Lower lobe of right lung (tissue), 2 donors: ENCODE measurements at places on chromosomes 5 and 9. TPM values are rescaled to one million over a fixed set of nuclear protein-coding genes. Genes with fewer than 3 reads are reported as not detected.
A peak's percentile ranks its signal among the peaks of the same experiment; 100 is the strongest.

Gene PCDHGA8
- total RNA-seq: 1.5 TPM

Gene SPINK6
- not detected for total RNA-seq

Gene CCDC69
- 79.0 TPM for total RNA-seq

Gene GFM2
- total RNA-seq: 19.8 TPM

Gene ADAMTSL1
- 3.7 TPM for total RNA-seq

Gene SPINK1
- total RNA-seq: not detected

Gene PCDHGC5
- 1.8 TPM for total RNA-seq

DNA sequence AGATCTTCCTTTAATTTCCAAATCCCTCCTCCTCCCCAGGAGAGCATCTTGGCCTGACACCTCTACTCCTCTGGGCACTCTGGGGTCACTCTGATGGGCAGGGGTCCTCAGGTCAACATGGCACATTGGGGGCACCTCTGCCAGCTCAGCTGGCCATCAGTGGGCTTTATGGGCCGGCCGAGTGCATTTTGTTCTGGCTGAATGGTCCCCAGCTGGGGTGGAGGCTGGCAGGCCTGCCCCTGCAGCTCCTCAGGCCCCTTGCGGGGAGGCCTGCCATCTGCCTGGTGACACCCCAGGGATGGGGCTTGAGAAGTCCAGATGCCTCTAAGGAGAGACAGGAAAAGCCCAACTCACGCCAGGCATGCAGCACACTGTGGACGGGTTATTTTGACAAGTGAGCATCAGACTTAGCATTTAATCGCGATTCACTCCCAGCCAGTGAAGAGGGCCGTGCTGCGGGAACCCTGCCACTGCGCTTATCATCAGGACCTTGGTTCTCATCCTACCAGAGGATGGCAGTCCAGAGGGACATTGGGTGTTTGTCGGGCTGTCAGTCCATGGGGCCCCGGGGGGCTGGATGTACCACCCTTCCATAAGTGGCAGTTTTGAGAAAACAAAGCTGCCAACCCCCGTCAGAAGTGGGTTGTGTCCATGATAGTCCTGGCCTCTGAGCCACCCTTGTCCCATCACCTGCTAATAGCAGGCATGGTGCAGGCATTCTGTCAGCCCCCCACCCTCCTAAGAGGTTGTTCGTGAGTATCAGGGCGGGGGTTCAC, 21.7 kb downstream of the PHF2 start:
- no peak for DNase-seq

GRCh38 chr5:14936588-14936987, 65.0 kb upstream of the ANKH start:
- no peak for DNase-seq

GRCh38 chr5:142915813-142916424, 145.7 kb downstream of the ARHGAP26 start:
- DNase-seq: no peak

- DNase-seq: no peak
Measured at GRCh38 chr5:57986761-57987341, 473.0 kb downstream of the PLK2 start.

DNA sequence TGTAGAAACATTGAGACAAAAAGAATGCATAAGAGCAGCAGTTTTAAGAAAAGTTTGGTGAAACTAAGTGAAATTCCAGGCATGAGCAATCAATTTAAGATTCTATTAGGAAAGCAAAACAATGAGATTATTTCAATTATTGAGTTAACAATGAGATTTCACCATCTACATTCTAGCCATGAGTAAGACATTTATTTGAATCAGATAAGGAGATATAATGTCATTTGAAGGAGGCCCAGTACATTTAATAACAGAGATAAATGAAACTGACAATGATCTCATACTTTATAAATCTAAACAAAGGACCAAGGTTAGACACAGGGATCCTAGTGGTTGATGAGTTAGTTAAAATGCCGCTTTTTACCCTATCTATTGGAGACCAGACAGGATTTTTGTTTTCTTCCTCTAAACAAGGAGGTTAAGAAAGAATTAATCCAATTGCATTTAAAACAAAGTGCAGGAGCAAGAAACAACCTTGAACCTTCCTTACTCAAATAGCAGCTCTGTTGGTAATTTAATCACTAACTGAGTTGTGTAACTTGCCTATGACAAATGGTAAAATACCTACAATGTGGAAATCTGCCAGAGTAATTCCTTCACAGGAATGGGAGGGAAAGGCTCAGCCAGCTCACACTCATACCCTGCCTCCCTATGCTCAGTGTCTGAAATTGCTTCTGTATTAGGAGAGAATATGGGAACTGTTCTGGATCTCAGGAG, 103.5 kb upstream of the NR3C1 start:
- no peak for DNase-seq

- no peak for DNase-seq
Measured at GRCh38 chr9:131709771-131710431, 30.0 kb downstream of the RAPGEF1 start.

- DNase-seq: no peak
Measured at GRCh38 chr5:44275908-44276307, 113.3 kb downstream of the FGF10 start.

DNA sequence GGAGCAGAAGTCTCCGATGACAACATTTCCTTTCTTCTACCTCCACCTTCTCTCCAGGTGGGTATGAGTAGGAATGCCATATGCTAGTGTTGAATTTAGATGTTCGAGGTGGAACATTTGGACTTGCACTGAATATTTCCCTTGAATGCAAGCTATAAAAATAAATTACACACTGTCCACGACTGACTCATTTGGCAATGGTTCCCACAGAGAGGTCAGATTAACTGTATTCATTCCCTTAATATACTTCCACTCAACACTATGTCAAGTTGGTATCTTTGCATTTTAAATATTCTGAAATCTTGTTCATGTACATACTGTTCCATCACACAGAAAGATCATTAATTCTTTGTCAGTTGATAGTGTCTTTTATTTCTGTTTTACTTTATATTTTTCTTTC, 222.6 kb upstream of the PIK3R1 start:
- no peak for DNase-seq

DNA sequence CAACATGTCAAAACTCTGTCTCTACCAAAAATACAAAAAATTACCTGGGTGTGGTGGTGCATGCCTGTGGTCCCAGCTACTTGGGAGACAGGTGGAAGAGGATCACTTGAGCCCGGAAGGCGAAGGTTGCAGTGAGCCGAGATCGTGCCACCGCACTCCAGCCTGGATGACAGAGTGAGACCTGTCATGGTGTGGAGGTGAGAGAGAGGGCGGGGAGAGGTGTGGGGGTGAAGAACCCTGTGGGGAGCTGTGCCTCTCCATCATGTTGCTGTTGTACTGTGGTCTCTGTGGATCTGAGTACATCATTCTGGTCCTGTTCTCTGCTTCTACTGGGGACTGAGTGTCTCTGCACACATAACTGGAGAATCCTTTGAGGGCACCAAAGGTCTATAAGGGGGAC, 11.3 kb upstream of the SLC34A1 start:
- DNase-seq: no peak

DNA sequence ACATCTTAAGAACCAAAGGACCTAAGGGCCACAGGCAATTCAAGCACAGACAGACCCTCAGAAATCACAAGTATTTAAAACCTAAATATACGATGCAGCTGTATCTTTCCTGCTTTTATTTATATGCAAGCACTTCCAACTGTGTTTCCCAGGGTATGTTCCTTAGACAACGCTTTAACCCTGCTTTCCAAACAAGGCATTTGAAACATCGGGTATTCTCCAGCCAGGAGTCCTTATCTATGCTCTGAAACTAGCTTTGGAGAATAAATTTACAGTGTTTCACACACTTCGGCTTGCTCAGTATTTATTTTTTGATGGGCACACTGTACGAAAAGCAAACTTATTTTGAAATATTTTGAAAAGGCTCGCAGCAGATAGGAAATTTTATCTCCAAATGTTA, 13.5 kb downstream of the NR6A1 start:
- no peak for DNase-seq

- peak; percentile 92 for DNase-seq
Measured at GRCh38 chr9:129776938-129777768, 24.3 kb upstream of the PTGES start.

DNA sequence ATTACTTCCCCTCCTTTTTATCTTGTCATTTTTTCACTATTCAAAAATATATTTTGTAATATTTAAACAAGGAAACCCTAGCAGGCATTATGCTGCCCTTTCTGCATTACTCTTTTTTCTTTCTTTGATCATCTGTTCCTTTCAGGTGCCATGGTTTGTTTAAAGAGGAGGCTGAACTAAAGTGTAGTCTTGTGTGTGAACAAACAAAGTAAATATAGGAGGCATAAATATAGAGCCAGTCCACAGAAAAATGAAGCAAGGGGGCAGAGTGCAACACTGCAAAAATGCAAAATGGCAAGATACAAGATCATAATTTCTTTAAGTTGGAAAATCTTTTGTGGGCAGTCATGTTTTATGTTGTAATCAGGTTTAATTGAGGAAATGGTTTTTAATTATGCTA, 947.3 kb upstream of the COX7C start:
- DNase-seq: no peak

GRCh38 chr5:66565878-66566277, 30.3 kb upstream of the MAST4 start:
- DNase-seq: no peak

DNA sequence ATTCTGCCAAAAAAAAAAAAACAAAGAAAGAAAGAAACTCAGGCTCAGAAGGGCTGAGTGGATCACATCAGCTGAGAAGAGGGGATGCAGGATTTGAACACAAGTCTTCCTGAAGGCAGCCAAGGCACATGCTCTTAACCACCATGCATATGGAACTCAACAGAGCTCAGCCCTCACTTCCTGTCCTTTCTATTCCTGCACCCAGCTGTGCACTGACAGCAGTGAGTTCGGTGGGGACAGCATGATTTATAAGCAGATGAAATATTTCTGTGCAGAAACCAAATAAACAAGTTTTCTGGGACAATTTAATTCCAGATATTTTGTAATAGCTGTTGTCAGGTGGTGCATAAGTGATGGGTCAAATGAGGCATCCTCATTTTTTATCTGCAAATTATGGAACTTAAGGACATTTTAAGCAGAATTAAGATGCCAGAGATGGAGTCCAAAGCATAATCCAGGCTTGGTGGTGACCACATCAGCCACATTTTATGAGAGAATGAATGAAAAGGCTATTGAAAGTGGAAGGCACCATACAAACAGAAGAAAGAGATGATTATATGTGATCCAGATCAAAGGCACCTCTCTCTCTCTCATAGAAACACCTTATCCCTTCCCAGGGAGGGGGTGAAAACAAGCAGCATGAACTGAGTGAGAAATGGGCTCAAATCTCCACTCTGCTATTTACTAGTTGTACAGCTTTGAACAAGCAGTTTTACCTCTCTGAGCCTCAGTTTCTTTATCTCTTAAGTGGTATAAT, 303.6 kb upstream of the MSX2 start:
- no peak for DNase-seq

GRCh38 chr5:147949711-147950573, 43.6 kb upstream of the C5orf46 start:
- DNase-seq: no peak

DNA sequence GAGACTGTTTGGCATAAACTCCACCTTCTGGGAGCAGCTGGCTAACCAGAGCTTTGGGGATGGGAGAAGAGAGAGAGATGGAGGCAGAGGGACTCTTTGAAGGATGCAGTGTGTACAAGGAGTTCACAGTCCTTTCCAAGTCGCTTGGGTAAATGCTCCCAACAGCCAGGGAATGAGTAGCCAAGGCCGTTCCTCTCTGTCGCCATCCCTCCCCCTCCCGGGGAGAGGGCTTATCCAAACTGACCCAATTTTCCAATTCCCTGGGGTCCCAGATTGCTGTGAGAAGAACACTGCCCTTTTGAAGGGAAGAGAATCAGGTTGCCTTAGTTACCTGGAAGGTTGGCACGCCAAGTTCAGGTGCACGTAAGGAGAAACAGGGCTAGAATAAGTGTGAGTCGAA, 7.9 kb downstream of the WWC1 start:
- no peak for DNase-seq

DNA sequence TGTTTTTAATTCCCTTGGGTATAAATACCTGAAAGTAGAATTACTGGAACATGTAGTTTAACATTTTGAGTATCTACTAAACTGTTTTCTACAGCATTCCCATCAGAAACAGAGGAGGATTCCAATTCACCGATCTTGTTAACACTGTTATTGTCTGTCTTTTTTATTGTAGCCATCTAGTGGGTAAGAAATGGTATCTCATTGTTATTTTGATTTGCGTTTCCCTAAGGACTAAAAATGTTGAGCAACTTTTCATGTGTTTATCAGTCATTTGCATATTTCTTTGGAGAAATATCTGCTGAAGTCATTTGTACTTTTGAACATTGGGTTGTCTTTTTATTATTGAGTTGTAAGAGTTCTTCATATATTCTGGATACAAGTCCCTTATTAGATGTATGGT, 135.2 kb upstream of the NFIL3 start:
- DNase-seq: no peak
